ENCODE measurements at places on chromosomes 4 and X.

DNA sequence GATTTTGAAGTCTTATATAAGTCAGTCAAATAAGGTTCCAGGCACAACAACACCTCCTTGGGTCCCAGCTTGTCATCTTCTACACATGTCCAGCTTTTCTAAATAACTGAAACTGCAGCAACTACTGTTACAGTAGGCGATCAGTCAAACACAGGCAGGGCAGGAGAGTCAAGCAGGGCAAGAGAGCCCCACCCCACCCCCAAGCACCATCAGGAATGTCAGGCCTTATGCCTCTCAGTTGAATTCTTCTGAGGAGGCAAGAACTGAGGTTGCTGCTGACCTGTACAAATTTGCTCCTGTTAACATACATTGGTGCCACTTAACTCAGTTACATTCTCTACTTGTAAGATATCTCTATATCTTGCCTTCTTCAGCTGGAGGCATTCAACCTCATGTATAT lies 608.8 kb upstream of the PCDH10 start:
- DNase-seq, result no peak

DNA sequence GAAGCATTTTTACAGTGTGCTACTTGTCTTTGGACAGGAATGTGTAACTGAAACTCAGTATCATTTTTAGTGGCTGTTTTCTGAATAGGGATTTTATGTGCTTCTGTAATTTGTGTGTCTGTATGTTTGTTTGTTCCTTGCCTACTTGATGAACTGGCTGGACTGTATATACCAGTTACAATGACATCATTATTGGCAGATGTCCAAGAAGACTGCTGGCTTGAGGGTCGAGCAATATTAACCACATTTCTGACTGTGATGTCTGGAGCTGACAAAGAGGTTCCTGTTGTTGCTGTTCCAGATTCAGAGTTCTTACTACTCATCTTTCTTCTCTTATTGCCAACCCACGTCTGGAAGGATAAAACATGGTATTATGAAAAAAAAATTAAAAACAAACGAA lies 33.0 kb downstream of the HDX start:
- peak; percentile 2 for DNase-seq

GRCh38 chr4:147969573-147970385 lies 237.9 kb downstream of the ARHGAP10 start:
- no peak for DNase-seq

GRCh38 chrX:153883163-153883843 lies 2.7 kb downstream of the L1CAM start:
- no peak for DNase-seq

DNA sequence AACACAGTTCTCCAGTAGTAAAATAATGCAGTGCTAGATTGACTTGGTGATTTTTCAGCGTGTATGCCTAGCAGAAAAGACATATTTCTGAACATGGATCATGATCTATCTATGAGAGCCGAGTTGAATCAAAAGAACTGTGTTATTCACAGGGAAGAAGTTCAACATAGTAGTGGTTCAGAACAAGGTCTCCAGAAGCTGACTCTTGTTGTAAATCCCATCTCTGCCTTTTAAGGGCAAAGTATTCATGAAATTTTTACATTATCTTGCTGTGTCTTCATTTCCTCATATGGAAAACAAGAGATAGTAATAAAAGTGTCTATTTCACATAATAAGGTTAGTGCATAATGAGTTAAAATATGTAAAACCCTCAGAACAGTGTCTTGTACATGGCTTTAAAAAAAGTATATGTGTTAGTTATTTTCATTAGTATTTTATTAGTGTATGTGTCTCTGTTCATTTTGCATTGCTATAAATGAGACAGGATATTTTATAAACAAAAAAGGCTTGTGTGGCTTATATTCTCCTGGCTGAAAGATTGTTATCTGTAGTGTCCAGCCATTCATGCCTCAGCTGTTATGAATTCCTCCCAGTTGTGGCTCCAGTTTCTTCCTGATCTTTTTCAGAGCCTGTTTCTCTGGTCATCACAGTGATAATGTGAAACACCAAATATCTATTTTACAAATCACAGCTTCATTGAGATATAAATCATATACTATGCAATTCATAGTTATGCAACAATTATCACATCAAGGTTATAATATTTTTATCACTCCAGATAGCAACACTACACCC lies 1351.2 kb downstream of the STIM2 start:
- no peak for DNase-seq

DNA sequence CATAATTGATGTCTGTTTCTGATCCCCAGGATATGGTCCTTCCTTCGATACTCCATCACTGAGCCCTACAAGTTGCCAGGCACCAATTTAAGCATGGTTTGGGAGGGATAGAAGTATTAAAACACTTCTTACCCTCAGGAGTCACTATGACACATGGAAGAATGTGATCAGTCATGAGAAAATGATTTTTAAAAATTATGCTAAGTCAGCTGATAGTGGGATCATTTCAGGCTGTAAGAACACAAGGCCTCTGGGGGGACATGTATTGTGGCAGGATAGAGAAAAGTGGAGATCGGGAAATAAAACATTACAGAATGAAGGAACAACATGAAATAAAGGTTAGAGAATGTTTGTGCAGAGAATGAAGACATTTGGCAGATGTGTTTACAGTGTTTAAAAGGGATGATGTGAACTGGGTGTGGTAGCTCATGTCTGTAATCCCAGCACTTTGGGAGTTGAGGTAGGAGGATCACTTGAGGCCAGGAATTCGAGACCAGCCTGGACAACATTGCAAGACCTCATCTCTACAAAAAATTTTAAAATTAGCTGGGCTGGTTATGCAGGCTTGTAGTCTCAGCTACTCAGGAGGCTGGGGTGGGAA lies 64.0 kb downstream of the ELOVL6 start:
- no peak for DNase-seq

- DNase-seq, result no peak
Observed at GRCh38 chrX:133640161-133641015, 225.1 kb upstream of the GPC4 start.

GRCh38 chrX:103063191-103063845 lies 653 bp downstream of the BEX1 start:
- DNase-seq, result no peak

DNA sequence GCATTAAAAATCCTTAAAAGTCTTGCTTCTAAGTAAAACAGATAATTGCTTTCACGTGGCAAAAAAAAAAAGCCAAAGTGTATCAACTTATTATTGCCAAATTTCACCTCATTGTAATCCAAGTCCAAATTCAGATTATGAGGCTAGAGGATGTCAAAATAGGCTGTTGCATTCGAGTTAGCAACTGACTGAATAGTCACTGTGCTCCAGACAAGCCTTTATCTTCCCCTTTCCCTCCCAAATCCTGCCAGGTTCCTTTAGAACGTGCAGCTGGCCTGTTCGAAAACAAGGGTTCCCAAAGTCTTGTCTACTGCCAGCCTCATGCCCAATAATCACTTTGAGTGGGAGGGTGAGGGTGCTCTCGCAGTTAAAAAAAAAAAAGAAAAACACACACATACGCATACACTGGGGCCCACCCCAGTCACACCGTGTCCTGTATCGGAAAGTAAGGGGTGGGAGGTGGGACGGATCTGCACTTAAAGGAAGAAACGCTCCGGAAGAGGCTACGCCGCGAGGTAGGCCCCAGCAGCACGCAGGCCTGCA lies 603 bp downstream of the MAD2L1 start:
- peak; percentile 88 for DNase-seq

Data from Kasumi-1 (cell line).